Hepatocyte (in vitro differentiated cells): ENCODE measurements at places on chromosomes 5 and 9. TPM values are rescaled to one million over a fixed set of nuclear protein-coding genes. Genes with fewer than 3 reads are reported as not detected.

Gene TMEM252
- total RNA-seq: 0.16 TPM in 1 of 2 replicates, not detected in the other

Gene TRIM36
- total RNA-seq: 3.1 and 5.2 TPM in 2 replicates

Gene CDX1
- 54.6 and 58.2 TPM in 2 replicates for total RNA-seq

Gene HRCT1
- total RNA-seq: 0.24 and 0.90 TPM in 2 replicates

Gene PPP3R2
- not detected in 2 replicates for total RNA-seq

Gene CDC25C
- 2.3 and 3.7 TPM in 2 replicates for total RNA-seq

Gene MYOZ3
- 0.92 and 1.1 TPM in 2 replicates for total RNA-seq

Gene ADAMTSL1
- total RNA-seq: 18.2 and 24.0 TPM in 2 replicates

Gene ARSI
- 18.4 and 27.9 TPM in 2 replicates for total RNA-seq

DNA sequence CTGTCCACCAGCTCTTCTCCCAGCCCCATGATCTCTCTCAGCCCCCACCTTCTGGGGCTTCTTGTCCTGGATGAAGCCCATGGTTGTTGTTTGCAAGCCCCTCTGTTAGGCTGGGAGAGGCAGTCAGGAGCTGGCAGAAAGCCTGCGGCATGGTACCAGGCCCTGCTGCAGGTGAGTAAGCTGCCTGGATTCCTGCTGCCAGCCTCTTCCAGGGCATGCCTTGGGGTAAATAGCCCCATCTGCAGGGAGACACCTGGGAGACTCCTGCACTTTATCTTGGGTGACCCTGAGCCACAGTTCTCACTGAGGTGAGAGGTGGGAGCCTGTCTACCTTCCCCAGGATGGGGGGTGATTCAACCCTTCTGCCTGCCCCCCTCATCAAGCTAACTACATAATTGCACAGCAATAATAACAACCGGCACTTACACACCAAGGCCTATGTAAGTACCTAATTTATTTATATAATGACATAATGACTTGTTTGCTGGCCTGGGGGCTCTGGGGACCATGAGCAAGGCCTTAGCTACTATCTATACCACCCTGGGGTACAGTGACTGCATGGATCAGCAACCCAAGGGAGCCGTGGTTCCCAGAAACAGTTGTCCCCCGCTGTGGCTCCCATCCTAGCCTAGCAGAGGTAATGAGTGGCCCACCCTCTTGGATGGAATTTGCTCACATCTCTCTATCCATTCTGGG lies 116.0 kb downstream of the PSD2 start:
- no peak for DNase-seq

- peak; percentile 31 for DNase-seq
Measured at GRCh38 chr9:128340691-128341434, 536 bp downstream of the SLC27A4 start.

GRCh38 chr5:1358726-1359025 lies 13.8 kb upstream of the CLPTM1L start:
- DNase-seq: no peak

- DNase-seq: no peak
Measured at GRCh38 chr9:135958485-135958884, 2.7 kb downstream of the UBAC1 start.

DNA sequence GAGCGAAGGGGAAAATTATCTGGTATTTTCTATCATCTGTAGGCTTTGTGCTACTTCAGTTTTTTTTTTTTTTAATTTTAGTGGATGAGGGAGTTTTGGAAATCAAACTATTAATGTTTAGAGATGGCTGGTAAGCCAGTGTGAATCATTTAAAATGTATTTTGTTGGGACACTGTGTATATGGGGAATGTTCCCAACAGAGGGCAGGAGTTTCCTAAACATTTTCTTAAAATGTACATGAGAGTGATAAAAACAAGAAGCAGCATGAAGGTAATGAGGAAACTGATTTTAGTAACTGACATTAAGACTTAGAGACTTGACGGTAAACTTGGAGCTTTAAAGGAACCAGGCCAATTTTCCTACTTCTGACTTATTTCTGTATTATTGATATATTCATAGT lies 68.2 kb upstream of the ITGA2 start:
- DNase-seq: no peak

GRCh38 chr5:103648086-103648485 lies 85.5 kb upstream of the NUDT12 start:
- no peak for DNase-seq

- no peak for DNase-seq
Measured at GRCh38 chr5:130350131-130350530, 445.9 kb downstream of the CHSY3 start.

DNA sequence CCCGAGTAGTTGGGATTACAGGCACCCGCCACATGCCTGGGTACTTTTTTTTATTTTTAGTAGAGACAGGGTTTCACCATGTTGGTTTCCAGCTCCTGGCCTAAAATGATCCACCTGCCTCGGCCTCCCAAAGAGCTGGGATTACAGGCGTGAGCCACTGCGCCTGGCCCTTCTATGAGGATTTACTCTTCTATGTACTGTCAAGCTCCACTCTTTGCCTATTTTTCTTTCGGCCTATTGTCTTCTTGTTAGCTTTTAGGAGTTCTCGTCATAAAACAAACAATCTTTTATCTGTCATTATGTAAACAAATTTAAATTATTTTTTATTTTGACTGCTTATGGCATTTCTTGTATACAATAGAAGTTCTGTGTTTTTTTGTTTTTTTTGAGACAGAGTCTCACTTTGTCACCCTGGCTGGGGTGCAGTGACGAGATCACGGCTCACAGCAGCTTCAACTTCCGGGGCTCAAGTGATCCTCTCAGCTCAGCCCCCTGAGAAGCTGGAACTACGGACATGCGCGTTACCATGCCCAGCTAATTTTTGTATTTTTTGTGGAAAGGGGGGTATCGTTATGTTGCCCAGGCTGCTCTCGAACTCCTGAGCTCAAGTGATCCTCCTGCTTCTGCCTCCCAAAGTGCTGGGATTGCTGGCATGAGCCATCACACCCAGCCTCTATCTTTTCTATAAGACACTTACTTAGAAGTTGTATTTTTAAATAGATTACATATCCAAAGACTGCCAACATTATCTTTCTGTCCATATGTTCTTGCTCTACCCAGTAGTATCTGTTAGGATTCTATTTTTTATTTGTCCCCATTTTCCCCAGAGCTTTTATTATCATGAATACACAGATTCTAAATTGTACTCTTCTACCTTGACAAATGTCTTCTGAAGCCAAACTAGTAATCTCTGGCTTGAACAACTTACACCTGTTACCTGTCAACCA lies 29.2 kb downstream of the CSNK1A1 start:
- DNase-seq: no peak

DNA sequence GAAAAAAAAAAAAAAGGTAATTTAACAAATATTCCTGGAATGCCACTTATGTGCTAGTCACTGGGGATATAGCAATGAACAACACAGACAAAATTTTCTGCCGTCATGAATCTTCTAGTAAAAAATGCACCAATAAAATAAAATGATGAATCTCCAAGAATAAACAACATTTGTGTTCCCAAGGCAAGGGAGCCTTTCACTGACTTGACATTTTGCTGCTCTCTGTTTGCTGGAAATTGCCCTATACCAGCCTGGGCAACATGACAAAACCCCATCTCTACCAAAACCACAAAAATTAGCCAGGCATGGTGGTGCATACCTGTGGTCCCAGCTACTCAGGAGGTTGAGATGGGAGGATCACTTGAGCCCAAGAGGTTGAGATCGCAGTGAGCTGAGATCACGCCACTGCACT lies 64.5 kb upstream of the ERBIN start:
- no peak for DNase-seq

DNA sequence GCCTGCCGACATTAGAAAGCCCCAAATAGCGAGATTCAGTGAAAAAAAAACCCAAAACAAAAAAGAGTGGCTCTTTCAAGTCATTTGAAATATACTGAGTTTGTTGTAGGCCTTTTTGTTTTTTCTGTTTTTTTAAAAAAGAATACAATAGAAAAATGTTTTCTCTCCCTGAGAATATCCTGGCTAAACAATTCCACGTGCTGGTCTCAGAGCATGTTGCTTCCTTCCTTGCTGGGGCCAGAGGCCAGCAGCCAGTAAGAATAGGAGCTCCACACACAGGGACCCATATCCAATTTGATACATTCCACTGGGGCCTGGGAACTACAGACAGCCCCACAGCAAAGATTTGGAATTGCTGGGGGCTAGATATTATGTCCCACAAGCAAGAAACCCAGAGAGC lies 191.4 kb downstream of the HSPA4 start:
- no peak for DNase-seq

DNA sequence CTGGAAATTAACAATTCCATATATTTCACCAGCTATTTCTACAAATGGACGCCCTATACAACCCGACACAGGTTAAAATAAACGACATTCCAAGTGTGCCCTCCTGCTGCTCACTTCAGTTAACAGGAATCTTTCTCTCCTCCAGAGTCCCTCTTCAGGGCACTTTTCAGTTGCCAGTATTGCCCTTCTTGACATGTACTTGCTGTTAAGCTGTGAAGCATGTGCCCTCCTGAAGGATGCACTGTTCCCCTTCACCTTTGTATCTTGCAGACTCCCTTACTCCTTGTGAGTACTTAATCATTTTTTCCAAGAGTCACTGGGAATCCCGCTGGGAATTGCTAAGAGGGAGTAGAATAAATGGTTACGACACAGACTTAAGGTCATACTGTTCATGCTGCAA lies 364.1 kb downstream of the CTNND2 start:
- DNase-seq: no peak

DNA sequence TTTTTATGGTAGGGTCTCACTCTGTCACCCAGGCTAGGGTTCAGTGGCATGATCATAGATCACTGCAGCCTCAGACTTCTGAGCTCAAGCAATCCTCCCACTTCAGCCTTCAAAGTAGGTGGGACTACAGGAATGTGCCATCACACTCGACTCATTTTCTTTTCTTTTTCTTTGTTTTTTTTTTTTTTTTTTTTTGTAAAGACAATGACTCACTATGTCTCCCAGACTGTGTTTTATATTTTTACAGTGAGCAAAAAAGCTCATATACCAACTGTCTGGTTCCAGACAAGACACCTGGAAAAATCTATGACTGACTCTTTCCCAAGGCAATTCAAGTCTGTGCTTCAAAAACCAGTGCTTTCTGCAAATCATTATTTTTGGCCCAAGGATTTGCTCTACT lies 10.8 kb upstream of the FOXD1 start:
- DNase-seq: no peak

GRCh38 chr9:76419782-76420380 lies 25.7 kb upstream of the RFK start:
- peak; percentile 21 for DNase-seq

DNA sequence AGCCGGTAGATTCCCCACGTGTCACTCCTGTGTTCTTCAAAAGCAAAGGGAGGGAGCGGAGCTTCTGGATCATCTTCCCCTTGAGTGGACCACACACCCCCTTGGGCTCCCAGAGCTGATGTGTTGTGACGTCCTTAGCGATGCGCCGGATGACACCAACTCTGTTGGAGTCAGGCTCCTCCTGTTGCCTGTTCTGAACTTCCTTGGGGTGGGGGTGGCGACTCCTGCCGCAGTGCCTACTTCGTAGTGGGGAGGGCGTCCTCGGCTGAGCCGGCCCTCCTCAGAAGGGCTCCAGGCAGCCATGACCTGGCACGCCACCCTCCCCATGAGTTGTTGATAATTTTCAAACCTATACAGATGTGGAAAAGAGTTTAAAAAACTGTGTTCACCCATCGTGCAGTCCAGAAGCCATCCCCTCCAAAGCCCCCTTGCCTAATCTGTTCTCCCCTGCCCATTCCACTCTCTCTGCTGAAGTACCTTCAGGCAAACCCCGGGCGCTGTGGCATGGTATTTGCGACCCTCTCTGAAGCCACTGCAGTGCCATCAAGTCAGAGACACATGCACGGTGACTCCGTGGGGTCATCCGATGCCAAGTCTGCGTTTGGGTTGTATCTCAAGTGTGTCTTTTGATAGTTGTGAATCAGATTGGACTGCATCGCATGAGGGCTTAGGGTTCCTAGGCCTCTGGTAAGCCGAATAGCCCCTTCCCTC lies 16.7 kb downstream of the EXOC3 start:
- DNase-seq: no peak

- DNase-seq: no peak
Measured at GRCh38 chr9:70566751-70567150, 152.3 kb upstream of the KLF9 start.
